T47D (cell line): ENCODE measurements at places on chromosomes 7 and 10.
A peak's percentile ranks its signal among the peaks of the same experiment; 100 is the strongest.

- peak; percentile 31 for DNase-seq
These were observed 27.6 kb downstream of the SDHAF3 start for GRCh38 chr7:97145068-97145467.

GRCh38 chr7:145928937-145929336 is 187.7 kb upstream of the CNTNAP2 start:
- no peak for DNase-seq

GRCh38 chr7:28042721-28043120 is 137.9 kb downstream of the JAZF1 start:
- no peak for DNase-seq

DNA sequence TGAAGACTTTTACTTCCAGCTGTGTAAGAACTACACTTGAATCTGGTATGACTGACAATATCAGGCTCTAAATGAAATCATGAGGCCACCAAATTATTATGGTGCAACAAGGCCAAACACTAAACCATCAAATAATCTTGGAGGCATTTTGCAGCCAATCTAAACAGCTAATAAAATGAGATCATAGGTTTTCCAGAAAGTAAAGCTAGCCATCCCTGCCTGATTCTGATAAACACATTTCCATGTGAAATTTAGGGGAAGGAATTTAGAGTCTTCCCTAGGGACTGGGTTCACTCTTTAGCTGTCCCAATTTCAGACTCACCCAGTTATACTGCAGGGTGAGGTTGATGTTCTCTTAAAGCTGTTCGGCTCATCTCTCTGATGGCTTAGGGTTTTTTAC is 190.3 kb upstream of the TMEM196 start:
- no peak for DNase-seq

GRCh38 chr10:131946880-131947279 is 34.8 kb downstream of the BNIP3 start:
- no peak for DNase-seq

DNA sequence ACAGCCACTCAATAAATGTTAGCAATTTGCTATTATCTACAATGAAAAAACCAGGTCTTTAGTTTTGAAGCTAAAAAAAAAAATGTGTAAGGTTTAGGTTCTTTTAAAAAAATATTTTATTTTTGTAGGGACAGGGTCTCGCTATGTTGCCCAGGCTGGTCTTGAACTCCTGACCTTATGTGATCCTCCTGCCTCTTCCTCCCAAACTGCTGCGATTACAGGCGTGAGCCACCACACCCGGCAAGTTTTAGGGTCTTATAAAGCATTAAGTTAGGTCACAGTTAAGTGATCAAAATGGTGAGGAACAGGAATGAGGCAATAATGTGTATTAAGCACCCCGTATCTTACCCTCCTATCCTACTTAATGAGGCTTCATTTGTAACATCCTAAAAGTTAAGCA is 774 bp downstream of the SEM1 start:
- DNase-seq: no peak

DNA sequence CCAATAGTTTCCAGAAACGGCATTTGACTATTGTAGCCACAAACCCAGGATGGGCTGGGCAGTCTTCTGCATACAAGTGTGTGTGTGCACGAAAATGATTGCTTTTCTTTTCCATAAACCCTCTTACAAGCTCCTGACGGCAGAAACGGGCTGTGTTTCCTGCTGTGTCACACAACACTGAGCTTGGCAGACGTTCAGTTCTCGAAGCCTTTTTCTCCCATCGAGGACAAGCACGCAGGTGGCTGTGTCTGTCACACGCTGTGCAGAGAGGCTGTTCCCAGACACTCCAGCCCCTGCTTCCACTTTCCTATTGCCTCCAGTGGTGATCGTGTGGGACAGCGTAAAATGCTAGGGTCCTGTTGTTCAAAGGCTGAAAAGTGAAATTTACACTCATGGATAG is 32.1 kb downstream of the RBAK start:
- DNase-seq: peak; percentile 11

- no peak for DNase-seq
These were observed 17.9 kb downstream of the ZNF488 start for GRCh38 chr10:47366181-47366631.
